ENCODE measurements at places on chromosomes 12 and 14.

DNA sequence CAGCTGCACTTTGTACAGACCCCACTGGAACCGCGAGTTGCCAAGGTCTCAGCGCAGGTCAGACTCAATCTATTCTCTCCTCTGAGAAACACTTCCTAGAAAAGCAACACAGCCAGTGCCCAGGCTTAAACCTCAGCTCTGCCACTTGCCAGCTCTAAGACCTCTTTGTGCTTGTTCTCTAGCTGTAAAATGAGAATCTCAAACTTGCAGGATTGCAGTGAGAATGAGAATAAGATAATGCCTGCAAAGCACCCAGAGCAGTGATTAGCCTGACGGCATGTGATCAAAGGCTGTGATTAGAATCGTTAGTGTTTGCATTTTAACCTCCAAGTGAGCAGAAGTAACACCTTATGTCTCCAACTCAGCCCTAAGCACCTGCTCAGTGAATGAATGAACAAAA is 21.3 kb downstream of the ANO2 start:
- DNase-seq, result no peak

DNA sequence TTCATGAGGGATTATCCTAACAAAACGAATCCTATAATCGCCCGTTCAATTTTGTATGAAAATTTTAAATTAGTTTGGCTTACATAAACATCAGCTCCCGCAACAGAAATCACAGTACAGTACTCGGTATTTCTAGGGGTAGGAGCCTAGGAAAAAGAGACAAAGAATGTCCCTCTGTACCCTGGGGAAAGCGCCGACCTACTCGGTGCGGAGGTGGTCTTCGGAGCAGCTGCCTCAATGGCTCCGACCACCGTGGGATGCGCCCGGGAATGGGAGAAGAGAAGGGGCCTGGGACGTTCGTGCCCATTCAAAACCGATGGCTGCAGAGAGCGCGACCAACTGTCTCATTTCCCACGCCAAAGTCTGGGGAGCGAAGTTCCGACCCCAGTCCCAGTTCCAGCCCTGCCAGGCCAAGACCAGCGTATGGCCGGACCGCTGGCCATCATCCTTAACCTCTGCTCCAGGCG is 618 bp downstream of the GNPNAT1 start:
- no peak for DNase-seq

- no peak for DNase-seq
These were observed 40.9 kb downstream of the BEST3 start for GRCh38 chr12:69658203-69658602.

GRCh38 chr12:113097716-113098440 is 37.7 kb downstream of the RASAL1 start:
- no peak for DNase-seq

- DNase-seq, result no peak
These were observed 45.0 kb upstream of the FZD10 start for GRCh38 chr12:130117233-130117632.

- no peak for DNase-seq
These were observed 239.8 kb upstream of the NPAS3 start for GRCh38 chr14:32698831-32699230.

- no peak for DNase-seq
These were observed 651 bp downstream of the PFKM start for GRCh38 chr12:48119834-48120195.

DNA sequence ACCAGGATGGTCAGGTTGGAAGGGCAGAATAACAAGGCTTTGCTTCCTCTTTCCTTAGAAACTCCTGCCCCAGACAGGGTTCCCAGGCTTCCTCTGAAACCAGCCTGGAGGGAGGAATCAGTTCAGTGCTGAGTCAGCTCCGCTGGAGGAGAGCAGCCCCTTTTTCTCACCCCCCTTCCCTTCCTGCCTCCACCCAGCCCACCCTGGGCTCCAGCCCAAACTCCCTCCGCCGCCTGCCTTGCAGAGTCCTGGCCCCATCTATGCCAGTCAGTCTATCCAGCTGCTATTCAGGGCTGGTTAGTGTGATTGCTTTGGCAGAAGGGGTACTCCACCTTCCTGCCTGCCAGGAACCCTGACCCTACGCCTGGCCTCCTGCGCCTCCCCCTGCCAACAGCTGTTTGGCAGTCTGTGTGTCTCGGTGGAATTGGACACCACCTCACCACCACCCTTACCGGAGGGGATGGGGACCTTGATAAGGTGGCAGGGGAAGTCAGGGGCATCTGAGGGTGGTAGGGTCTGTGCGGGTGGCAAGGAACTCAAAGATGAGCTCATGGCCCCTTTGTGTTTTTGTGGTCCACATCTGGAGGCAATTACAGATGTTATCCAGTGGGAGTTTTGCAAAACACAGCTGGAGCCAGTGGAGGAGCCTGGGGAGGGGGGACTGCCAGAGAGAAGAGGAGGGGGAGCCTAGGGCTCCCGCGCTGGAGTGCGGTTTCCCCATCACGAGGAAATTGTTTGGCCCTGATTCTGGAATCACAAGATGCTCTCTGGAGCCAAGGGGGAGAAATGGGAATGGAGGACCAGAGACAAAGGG is 12.2 kb downstream of the MMP14 start:
- no peak for DNase-seq

DNA sequence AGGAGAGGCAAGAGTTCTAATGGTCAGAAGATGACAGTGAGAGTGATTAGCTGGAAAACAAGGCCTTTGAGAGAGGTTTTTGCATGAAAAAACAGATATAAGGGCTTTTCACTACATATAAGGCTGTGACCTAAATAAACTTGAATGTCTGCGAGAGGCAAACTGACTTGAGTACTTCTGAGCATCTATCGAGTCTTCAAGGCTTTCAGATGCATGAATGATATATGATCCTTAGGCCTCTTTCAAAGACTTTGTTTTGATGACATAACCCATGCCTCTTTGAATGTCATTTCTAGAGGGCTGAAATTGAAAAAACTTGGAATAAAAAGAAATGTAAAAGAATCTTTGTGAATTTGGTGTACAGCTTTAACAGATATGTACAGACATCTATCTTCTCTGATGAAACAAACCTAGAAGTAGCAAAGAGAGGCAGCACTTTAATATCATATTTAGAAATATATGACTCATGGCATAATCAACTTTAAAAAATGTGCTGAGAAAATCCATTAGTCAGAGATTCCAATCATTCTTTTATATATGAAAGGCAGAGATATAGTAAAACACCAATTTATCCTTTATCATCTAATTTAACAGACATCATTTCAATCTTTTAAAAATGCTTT is 72.6 kb downstream of the PPM1H start:
- DNase-seq, result no peak

DNA sequence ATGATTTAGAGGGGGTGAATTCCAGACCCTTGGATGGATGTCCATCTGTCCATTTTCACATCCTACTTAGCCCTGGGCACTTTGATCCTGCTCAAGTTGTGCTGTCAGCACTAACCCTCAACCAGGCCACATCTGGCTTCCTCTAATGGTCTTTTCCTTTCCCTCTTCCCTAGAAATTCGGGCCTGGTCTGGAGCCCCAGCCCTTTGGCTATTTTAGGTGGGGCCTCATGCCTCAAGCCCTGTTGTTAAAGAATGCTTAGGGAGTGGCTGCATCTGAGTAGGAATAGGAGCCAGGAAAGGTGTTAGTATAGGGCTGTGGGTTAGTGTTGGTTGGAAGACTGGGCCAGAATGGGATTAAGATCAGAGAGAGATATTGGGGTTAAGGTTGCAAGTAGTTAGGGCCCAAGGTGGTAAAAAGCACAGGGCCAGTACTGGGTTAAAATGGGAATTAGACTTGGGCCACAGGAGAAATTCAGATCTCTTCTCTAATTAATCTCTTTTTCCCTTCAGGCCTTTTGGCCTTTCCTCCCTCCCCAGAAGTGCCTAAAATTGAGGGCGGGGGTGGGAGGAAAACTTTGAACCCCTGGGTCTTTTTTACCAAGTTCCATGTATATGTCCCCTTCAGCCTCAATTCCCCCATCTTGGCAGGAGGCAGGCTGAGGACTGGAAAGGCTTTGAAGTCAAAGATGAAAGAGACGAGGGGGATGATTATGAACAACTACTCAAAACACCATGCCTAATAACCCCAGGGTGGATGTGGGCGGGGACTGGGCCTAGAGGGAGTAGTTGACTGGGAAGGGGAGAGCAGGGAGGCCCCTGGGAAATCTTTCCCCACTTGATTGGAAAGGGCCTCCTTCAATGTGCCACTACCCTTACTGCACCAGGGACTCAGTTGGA is 4.0 kb upstream of the ZNF385A start:
- DNase-seq, result no peak

GRCh38 chr14:31411218-31411727 is 9.1 kb downstream of the HEATR5A start:
- no peak for DNase-seq

DNA sequence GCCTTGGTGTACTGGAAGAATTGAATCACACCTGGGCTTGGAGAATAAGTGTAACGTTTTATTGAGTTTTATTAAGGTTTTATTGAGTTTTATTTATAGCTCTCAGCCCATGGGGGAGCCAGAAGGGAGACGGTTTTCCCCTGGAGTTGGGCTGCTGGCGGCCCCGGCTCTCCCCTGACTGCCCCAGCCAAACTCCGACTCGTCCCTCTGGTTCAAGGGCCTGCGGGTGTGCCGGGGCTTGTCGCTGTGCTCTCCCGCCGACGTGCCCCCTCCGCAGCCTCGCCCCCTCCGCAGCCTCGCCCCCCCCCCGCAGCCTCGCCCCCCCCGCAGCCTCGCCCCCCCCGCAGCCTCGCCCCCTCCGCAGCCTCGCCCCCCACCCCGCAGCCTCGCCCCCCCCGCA is 326.1 kb upstream of the RTL1 start:
- DNase-seq, result no peak

DNA sequence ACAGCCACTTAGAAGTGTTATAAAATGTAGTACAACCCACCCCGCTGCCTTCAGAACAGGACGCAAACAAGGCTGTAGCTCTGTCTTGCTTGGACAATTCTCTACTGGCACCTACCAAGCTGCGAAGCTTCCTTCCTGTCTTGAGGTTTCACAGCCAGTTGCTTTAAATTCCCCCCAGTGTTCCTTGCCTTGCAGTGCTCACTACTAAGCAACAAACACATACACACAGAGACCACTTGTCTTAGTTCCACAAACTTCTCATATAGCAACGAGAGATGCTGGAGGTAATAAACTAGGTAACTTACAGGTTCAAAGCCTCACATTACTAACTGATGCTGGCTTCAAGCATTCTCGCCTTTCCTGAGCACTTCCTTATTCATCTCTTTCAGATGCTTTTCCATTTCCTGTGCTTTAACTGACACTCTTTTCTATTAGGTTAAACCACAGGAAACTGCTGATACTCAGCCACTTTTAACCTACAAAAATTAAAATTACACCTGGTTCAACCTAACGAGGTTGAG is 91.5 kb upstream of the PTGDR start:
- DNase-seq, result no peak

GRCh38 chr12:52821826-52822660 is 8.1 kb upstream of the KRT4 start:
- no peak for DNase-seq

GRCh38 chr12:79938843-79939242 is 3.9 kb upstream of the PPP1R12A start:
- no peak for DNase-seq

GRCh38 chr12:58395056-58395455 is 453.7 kb downstream of the ATP23 start:
- no peak for DNase-seq

GRCh38 chr12:28893856-28894255 is 255.2 kb upstream of the FAR2 start:
- no peak for DNase-seq

DNA sequence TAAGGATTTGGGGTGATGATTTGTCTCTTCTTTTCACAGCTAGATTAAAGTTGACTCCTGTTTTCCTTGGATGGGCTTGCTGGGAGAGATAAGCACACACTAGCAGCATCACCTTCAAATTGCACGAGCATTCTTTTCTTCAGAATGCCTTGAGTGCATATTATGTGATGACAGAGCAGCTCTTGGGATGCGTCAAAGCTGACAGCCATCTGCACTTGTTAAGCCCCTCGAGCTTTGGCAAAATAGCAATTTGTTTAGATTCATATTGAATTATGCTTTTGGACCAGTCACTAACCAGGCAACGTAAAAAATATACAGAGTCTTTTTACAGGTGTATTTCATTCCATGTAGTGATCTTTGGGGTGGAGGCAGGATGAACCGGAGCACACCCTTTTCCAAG is 407.0 kb downstream of the FUT8 start:
- DNase-seq, result no peak

DNA sequence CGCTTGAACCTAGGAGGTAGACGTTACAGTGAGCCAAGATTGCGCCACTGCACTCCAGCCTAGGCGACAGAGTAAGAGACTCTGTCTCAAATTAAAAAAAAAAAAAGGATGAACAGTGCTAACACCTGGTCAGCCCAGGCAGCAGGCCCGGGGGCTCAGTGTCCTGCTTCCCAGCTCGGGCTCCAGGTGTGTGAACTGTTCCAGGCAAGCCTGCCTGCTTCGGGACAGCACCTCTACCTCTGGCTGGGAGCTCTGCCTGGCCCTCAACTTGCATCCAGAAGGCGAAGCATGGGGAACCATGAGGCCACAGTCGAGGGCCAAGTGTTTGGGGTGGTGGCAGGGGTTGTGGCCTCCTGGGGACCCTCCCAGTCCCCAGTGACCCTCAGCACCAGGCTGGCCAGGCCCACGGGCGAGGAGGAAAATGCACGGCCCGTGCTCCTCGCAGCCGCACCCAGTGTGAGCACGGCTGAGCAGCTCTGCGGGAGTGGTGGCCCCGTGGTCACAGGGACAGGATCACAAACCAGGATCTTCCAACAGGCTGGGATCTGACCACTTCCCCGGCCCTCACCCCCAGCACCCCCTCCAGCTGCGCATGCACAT is 15.5 kb downstream of the CDCA4 start:
- DNase-seq, result no peak

DNA sequence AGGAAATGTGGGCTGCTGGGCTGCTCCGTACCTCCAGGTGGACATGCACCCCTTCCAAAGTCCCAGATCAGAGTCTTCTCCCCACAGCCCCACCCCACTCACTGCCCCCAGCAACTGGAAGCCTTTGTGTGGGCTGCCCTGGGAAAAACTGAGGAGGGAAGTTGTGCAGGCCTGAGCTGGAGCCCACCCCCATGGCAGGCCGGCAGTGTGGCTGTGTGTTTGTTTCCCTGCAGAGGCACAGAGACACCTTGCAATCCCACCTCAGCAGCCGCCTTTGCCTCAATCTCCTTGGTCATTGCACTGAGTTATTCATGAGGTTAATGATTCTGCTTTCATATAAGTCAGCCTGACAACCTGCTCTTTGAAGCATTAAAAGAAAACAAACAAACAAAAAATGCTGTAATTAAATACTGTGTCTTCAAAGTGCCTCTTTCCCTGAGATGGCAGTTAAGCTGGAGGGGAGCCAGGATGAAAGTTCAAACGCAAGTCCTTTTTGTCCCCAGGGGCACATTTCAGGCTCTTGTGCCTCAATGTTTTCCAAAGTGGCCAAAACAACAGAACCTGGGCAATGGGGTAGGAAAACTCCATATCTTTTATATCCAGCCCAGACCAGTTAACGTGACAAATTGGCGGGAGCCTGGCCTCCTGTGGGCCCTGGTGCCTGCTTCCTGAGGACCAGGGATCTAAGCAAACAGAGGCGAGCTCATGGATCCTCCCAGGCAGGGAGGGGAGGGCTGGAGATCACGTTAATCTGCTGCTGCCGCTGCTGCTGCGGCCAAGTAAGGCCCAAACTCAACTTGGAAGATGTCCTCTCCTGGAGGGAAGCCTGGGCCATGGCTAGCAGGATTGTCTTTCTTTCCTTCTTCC is 51.9 kb upstream of the TSPAN11 start:
- DNase-seq, result no peak

GRCh38 chr14:54329082-54329695 is 67.6 kb upstream of the CDKN3 start:
- DNase-seq, result no peak
